ENCODE measurements at places on chromosomes 6 and 20.
A peak's percentile ranks its signal among the peaks of the same experiment; 100 is the strongest.

- H3K27ac ChIP-seq, result no peak overlapping the region
- no peak overlapping the region for H3K4me3 ChIP-seq
- peaks cover 71% of the 10 kb centered on the region for H3K36me3 ChIP-seq
- no peaks in the 10 kb centered on the region for H3K27me3 ChIP-seq
- no peak for DNase-seq
Observed at GRCh38 chr6:42210551-42210950, 7.1 kb downstream of the MRPS10 start.

GRCh38 chr20:33124261-33124660 lies 43.7 kb upstream of the BPIFA2 start:
- no peaks in the 10 kb centered on the region for H3K36me3 ChIP-seq
- no peak overlapping the region for H3K4me3 ChIP-seq
- DNase-seq, result no peak

DNA sequence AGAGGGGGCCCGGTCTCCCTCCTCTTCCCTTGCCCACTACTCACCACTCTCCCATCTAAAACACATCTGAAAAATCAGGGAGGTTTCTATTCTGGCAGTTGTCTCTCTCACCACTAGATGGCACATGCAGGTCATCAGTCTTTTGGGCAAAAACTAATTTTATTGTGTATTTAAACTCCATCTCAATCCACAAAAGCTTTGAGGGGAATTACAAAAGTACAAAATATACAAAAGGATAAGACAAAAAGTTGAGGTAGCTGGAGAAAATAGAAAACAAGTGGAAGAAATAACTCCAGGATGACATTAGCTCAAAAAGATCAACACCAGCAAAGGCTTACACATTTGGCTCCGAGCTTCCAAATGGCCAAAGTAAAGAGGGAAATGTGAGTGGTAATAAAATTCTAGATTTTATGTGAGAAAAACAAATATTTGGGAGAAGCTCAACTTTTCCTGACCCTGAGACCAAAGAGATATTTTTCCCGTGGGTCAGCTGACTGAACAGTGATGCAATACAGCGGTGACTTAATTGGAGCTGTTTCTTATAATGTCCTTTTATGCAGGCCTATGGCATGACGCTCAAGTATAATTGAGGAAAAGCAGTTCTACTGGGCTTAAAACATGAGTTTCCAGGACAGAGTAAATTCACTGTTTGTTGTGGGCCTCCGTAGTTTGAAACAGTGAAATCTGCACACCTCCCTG lies 79.8 kb upstream of the CHD6 start:
- H3K27ac ChIP-seq, result no peak overlapping the region
- H3K4me3 ChIP-seq, result no peak overlapping the region
- no peak for DNase-seq
- H3K4me1 ChIP-seq, result peaks cover 13% of the 10 kb centered on the region
- peaks cover 9% of the 10 kb centered on the region for H3K27me3 ChIP-seq

DNA sequence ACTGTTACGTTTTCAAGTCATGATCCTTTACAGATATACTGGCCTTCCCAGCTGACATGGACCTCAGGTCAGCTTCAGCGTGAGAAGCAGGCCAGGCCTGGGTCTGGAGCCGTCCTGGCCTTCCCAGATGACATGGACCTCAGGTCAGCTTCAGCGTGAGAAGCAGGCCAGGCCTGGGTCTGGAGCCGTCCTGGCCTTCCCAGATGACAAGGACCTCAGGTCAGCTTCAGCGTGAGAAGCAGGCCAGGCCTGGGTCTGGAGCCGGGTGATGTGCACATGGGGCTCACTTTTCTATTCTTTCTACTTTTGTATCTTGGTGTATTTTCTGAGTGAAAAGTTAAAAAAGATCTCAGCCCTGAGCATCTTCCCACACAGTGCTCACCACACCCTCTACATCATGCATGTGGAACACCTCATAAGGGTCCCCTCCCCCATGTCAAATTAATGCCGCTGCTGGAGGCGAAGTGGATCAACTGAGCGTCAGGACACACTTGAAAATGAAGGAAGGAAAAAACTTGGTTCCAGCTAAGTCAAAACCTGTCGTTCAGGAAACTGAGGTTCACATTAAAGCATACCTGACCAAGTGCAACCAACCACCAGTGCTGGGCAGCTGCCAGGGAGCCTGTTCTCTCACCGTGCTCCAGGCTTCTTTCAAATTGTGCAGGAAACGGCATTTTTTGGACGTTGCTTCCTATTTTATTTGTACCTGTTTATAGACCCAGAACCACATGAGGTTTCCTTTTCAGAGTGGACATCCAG lies 32.2 kb downstream of the KIF25 start:
- H3K36me3 ChIP-seq, result no peaks in the 10 kb centered on the region
- H3K4me3 ChIP-seq, result no peak overlapping the region
- H3K27ac ChIP-seq, result no peak overlapping the region

- no peaks in the 10 kb centered on the region for H3K36me3 ChIP-seq
- H3K27ac ChIP-seq, result no peak overlapping the region
- no peak overlapping the region for H3K4me3 ChIP-seq
- H3K4me1 ChIP-seq, result peaks cover 6% of the 10 kb centered on the region
- no peak for DNase-seq
Observed at GRCh38 chr6:6315660-6316059, 4.8 kb downstream of the F13A1 start.

DNA sequence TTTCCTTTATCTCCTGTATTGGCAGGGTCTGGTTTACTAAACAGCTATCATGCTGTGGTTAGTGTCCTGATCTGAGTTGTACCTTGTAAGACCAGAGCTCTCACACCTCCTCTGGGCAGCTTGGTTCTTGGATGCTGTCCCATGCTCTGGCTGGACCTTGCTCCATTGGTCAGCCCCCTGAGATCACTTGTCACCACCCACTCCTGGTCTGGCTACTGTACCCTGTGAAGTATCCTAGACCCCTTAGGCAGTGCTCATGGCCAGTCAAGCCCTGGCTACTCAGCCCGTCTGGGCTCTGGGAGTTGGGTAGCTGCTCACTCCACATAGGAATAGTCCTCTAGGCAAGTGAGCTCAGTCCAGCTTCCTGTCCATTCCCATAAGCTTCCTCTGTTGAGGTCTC lies 31.1 kb downstream of the ADGRF4 start:
- no peaks in the 10 kb centered on the region for H3K4me1 ChIP-seq
- H3K36me3 ChIP-seq, result peaks cover 2% of the 10 kb centered on the region
- no peak overlapping the region for H3K4me3 ChIP-seq
- no peak for DNase-seq
- H3K27me3 ChIP-seq, result no peaks in the 10 kb centered on the region
- no peak overlapping the region for H3K27ac ChIP-seq

DNA sequence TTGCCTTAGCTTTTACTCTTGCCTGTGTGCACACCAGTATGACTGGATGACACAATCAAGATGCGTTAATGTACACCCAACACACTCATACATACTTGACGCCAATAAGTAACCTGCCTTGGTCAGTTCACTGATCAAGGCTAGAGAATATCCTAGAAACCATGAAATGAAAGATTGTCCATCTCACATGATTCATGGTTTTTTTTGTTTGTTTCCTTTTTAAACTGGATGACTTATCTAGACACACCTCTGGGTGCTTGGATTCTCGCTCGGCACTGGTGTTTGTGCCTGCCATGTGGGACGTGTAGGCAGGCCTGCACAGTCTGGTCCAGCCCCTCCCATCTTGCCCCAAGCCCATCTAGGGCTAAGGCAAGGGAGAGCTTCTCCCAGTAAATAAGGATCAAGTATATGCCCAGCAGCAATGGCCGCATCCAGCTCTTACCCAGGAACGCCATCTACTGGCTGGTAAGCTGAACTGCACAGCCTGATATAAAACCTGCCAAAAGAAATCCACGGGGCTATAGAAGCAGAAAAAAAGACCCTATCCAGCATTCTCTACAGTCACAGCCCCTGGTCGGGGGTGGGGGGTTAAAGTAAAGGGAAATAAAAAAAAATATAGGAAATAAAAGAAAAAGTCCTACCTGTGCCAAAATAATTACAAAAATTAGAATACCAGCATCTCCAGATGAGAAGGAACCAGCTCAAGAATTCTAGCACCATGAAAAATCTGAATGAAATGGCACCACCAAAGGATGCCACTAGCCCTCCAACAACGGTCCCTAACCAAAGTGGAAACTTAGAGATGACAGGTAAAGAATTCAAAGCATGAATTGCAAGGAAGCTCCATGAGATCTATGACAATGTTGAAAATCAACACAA lies 73.3 kb downstream of the OTOR start:
- no peaks in the 10 kb centered on the region for H3K36me3 ChIP-seq
- no peak for DNase-seq
- no peak overlapping the region for H3K4me3 ChIP-seq
- H3K27ac ChIP-seq, result no peak overlapping the region

- H3K36me3 ChIP-seq, result no peaks in the 10 kb centered on the region
- DNase-seq, result no peak
- H3K4me3 ChIP-seq, result no peak overlapping the region
- no peaks in the 10 kb centered on the region for H3K4me1 ChIP-seq
- H3K27ac ChIP-seq, result no peak overlapping the region
- H3K27me3 ChIP-seq, result no peaks in the 10 kb centered on the region
Observed at GRCh38 chr20:16212790-16213189, 360.5 kb downstream of the KIF16B start.

DNA sequence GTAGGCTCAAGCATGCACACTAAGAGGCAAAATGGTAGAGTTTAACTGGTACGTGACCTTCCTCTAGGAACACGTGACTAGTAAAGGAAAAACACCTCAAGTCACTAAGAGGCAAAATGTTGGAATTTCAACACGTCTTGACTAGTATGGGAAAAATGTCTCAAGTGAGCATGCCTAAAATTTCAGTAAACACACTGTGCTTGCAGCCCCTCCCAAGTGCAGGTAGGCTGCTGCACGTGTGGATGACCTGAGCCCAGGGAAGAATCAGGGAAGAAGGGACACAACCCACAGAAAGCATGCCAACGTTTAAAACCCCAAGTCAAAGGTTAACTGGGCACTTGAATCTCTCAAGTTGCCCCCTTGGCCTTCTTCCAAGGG lies 162.2 kb downstream of the TENT5A start:
- no peaks in the 10 kb centered on the region for H3K36me3 ChIP-seq
- DNase-seq, result no peak
- no peak overlapping the region for H3K27ac ChIP-seq
- H3K4me1 ChIP-seq, result no peaks in the 10 kb centered on the region
- H3K4me3 ChIP-seq, result no peak overlapping the region

- peaks cover 90% of the 10 kb centered on the region for H3K4me1 ChIP-seq
- no peak for DNase-seq
- peak overlapping the region; percentile 57 for H3K4me3 ChIP-seq
- no peaks in the 10 kb centered on the region for H3K27me3 ChIP-seq
- H3K36me3 ChIP-seq, result peaks cover 79% of the 10 kb centered on the region
- H3K27ac ChIP-seq, result peak overlapping the region; percentile 80
Observed at GRCh38 chr6:111683749-111684267, 78.1 kb upstream of the TRAF3IP2 start.

DNA sequence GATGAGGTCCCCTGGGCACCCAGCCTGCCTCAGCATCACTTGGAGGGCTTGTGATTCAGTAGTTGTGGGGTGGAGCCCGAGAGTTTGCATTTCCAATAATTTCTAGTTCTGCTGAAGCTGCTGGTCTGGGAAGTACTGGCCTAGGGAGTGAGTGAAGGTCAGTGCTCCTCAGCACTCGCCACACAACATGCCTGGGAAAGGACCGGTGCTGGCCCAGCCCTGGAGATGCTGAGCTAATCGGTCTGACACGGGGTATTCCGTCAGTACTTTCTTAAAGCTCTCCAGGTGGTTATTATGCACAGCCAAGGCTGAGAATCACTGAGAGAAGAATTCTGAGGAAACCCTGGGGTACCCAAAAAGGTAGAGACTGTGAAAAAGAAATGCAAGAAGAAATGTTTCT lies 228.2 kb downstream of the TMEM242 start:
- DNase-seq, result no peak
- peaks cover 18% of the 10 kb centered on the region for H3K36me3 ChIP-seq
- H3K4me3 ChIP-seq, result no peak overlapping the region
- peaks cover 43% of the 10 kb centered on the region for H3K4me1 ChIP-seq
- H3K27ac ChIP-seq, result no peak overlapping the region
- H3K27me3 ChIP-seq, result no peaks in the 10 kb centered on the region

GRCh38 chr20:53643031-53643832 lies 49.6 kb upstream of the ZNF217 start:
- no peaks in the 10 kb centered on the region for H3K27me3 ChIP-seq
- peak; percentile 30 for DNase-seq
- peak overlapping the region; percentile 98 for H3K27ac ChIP-seq
- peaks cover 35% of the 10 kb centered on the region for H3K4me1 ChIP-seq
- H3K36me3 ChIP-seq, result peaks cover 8% of the 10 kb centered on the region

DNA sequence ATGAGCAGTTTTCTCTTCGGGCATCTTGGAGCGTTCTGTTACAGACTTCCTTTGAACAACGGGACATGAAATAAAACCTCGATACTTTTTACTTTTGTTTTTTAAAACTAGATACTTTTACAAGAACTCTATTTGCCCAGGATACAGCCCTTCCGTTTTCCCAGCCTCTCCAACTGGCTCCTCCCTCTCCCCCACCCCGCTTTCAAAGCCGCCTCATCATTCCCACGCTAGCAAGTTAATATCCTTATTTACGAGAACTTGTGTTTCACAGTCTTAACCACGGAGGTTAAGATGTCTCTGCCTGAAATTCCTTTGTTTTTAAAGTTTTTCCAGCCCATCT lies 241 bp upstream of the CFAP206 start:
- no peaks in the 10 kb centered on the region for H3K4me1 ChIP-seq
- peak overlapping the region; percentile 64 for H3K27ac ChIP-seq
- no peak for DNase-seq
- peak overlapping the region; percentile 75 for H3K4me3 ChIP-seq

GRCh38 chr6:144345451-144345850 lies 60.3 kb downstream of the UTRN start:
- peaks cover 16% of the 10 kb centered on the region for H3K36me3 ChIP-seq
- H3K4me3 ChIP-seq, result peak overlapping the region; percentile 93
- no peak for DNase-seq
- peaks cover 91% of the 10 kb centered on the region for H3K4me1 ChIP-seq
- no peaks in the 10 kb centered on the region for H3K27me3 ChIP-seq

GRCh38 chr6:13285705-13286104 lies 42.6 kb downstream of the TBC1D7 start:
- no peak overlapping the region for H3K27ac ChIP-seq
- H3K27me3 ChIP-seq, result no peaks in the 10 kb centered on the region
- no peak for DNase-seq
- peaks cover 2% of the 10 kb centered on the region for H3K36me3 ChIP-seq

- no peak overlapping the region for H3K4me3 ChIP-seq
- no peak for DNase-seq
- no peak overlapping the region for H3K27ac ChIP-seq
- H3K36me3 ChIP-seq, result peaks cover 7% of the 10 kb centered on the region
- no peaks in the 10 kb centered on the region for H3K27me3 ChIP-seq
- peaks cover 27% of the 10 kb centered on the region for H3K4me1 ChIP-seq
Observed at GRCh38 chr20:18665135-18665534, 77.3 kb downstream of the DTD1 start.

- H3K36me3 ChIP-seq, result no peaks in the 10 kb centered on the region
- H3K27ac ChIP-seq, result no peak overlapping the region
- no peak for DNase-seq
- H3K4me1 ChIP-seq, result no peaks in the 10 kb centered on the region
- peaks cover 27% of the 10 kb centered on the region for H3K27me3 ChIP-seq
Observed at GRCh38 chr6:148530394-148530953, 187.8 kb downstream of the SASH1 start.

GRCh38 chr6:143843677-143843999 lies 500 bp downstream of the LTV1 start:
- peaks cover 41% of the 10 kb centered on the region for H3K36me3 ChIP-seq
- no peak for DNase-seq
- H3K27me3 ChIP-seq, result no peaks in the 10 kb centered on the region
- H3K4me1 ChIP-seq, result peaks cover 26% of the 10 kb centered on the region
- H3K27ac ChIP-seq, result peak overlapping the region; percentile 96
- H3K4me3 ChIP-seq, result peak overlapping the region; percentile 93

Data from central memory CD8-positive, alpha-beta T cell (primary cell).